ENCODE measurements at places on chromosomes 4 and X. TPM values are rescaled to one million over a fixed set of nuclear protein-coding genes. Genes with fewer than 3 reads are reported as not detected.
A peak's percentile ranks its signal among the peaks of the same experiment; 100 is the strongest.

GRCh38 chr4:5472160-5472591, 236.2 kb downstream of the EVC2 start:
- no peak for DNase-seq

EGFL6 gene
- 2.0 TPM for total RNA-seq

DNA sequence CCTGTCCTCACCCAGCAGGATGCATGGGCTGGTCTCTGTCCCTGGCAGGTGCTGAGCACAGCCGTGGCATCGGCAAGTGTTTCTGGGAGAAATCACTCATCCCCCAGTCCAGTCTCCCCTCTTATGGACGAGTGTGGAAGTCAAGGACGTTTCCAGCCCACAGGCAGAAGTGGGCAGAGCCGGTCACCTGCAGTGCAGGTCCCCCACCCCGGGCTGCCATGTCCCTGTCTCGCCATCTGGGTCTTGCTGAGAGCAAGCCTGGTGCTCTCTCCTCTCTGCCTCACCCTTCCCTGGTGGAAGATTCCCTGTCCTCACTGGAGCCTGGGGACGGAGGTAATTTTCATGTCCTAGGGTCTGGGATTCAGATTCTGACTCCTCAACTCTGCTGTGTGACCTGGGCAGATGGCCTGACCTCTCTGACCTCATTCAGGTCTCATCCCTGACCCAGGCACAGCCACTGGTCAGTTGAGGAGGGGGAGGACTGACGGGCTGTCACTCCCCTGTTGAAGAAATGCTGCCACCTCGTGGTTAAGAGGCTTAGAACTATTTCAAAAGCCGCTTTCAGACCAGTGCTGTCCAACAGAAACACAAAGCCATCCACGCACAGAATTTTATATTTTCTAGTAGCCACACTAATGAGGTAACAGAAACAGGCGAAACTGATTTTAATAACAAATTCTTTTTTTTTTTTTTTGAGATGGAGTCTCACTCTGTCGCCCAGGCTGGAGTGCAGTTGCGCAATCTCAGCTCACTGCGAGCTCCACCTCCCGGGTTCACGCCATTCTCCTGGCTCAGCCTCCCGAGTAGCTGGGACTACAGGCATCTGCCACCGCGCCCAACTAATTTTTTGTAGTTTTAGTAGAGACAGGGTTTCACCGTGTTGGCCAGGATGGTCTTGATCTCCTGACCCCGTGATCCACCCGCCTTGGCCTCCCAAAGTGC, 1.8 kb downstream of the CPZ start:
- peak; percentile 44 for DNase-seq

PITX2 gene
- total RNA-seq, result not detected

MAGIX gene
- 2.8 TPM for total RNA-seq

DNA sequence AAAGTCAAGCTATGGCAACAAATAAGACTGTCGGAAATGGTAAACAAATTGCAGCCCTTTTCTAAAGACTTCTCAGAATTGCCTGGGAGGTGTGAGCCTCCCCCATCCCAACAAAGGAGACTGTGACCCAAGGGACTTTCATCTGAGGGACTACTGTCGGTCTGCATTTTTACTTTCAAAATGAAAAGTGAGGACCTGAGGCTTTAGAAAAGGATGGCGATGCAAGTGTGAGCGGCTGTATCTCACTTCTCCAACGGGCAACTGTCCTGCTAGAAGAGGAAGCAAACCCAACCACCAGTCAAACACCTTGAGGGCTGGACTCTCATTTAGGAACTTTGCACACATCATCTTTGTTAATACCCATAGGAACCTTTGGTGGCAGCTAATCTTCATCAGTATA, 62.6 kb upstream of the CLNK start:
- no peak for DNase-seq

DNA sequence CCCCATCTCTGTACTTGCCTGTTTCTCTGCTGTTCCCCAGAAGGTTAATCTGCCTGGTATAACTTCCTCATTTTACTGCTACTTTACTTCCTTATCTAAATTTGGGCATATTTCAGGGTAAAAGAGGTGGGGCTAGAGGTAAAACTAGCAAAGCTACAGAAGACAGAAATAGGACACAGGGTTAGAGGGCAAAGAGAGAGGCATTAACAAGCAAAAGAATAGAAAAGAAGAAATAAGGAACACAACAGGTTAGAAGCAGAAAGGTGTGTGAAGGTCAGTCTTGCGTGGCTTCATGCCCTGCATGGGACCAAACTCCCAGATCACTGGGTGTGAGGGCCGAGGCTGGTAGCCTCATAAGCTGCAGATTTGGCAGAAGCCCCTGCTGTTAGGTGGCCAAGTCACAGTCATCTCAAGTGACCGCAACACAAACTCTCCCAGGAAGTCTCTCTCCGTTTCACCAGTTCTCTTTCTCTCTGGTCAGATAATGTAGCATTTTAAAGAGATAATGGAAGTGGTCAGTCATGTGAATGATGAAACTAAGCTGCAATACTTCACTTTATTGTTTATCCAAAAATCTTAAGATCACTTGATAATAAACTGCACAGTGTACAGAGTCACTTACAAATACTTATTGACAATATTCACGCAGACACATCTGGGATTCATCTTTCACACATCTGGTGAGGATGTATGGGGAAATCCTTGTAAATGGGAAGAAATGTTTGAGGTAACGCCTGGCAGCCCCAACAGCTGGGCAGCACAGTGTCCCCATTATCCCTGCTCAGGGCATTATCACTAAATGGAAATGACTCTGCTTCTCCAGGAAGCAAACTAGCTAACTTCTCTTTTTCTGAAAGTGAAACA, 16.4 kb downstream of the TMEM154 start:
- no peak for DNase-seq

MAGEA11 gene
- not detected for total RNA-seq

DNA sequence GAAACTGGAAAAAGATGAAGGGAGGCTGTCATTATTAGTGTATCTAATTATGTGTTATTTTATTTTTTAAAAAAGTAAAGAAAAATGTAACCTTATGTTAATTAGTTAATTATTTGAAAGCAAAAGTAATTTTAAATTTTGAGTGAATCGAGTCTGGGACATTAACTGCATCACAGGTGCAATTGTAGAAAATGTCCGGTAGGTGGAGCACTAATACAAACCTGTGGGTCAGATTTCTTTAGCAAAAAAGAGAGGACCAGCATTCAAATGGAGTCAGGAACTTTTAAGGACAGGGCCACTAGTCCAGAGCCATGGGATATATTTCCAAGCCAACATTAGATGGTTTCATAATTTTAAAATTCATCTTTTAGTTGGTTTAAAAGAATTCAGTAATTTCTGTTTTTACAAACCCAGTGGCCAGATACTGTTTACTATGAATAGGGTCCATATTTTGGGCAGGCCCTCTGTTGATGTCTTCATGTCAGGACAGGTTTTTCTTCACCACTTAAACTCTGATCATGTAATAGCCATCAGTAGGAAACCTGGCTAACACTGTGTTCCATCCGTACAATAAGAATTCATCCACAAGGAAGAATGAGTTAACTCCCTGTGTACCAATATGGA, 27.2 kb downstream of the BST1 start:
- peak; percentile 52 for DNase-seq

DNA sequence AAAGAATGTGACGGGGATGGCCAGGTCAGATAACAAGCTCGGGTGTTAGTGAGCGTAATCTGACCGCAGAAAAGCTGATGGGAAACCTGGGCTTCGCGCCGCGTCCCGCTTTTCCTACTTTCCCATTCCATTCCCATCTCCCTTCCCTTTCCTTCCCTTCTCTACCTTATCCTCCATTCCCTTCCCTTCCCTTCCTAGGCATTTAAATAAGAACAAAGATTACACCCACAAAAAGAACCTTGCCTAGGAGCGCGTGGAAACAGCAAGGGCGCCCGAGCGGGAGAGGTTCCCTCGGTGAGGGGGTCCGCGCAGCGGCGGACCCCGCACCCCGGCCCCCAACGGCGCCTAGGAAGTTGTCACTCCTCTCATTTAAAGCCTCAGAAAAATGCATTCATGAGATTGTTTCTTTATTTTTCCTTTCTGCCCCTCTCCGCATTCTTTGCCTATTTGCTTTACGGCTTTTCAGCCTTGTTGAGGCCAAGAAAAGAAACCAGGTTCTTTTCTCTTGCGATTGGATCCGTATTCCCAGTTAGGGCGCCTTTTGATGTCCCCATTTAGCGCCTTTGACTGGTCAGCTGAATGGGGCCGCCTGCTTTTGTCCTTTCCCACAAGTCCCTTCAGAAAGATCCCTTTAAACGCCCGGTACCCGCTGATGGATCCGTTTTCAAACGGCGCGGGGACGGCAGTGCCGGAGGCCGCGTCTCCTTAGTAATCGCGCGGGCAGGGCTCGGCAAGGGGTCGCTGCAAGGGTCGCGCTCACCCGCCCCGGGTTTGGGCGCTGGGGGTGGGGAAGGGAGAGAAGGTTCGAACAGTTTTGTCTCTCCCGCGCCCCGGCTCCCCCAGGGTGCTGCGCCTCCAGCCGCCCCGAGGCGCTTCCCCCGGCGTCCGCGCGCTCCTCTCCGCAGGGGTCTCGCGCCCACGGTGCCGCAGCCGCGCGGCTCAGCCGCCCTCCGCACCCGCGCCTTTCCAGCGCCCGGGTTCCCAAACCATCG, 54.1 kb upstream of the TMEM33 start:
- DNase-seq, result no peak

DNA sequence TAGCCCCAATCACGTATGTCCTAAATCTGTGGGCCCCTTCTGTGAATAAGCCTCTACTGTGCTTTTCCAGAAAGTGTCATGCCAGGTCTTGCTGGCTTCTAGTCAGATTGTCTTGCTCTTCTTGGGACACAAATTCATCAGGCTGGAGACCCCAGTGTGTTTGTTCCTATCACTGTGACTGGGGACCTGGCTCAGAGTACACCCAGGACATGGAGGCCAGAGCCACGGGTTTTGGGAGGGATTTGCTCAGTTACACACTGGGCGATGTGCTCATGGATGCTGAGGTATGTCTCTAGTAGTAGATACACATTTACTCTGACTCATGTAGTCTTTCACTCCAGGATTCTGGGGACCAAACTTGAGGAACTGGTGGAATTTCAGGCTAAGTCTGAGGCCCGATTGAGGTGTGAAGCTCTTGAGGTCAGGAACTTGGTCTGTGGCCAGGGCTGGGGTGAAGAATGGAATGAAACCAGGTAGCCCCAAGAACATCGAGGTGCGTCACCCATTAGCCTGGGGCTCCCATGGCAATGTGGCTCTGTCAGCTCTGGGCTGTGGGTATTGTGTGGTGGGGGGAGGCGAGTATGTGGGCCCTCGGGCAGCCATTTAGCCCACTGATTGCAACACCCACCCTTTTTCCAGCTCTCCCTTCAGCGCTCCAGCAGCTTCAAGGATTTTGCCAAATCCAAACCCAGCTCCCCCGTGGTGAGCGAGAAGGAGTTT, 7.7 kb downstream of the SASH3 start:
- no peak for DNase-seq

- no peak for DNase-seq
These were observed 174.9 kb upstream of the SMARCAD1 start for GRCh38 chr4:94032754-94033153.

TXLNG gene
- total RNA-seq, result 12.2 TPM

- DNase-seq, result no peak
These were observed 101.8 kb upstream of the ANK2 start for GRCh38 chr4:112947616-112948015.

PHEX gene
- 0.08 TPM for total RNA-seq

DNA sequence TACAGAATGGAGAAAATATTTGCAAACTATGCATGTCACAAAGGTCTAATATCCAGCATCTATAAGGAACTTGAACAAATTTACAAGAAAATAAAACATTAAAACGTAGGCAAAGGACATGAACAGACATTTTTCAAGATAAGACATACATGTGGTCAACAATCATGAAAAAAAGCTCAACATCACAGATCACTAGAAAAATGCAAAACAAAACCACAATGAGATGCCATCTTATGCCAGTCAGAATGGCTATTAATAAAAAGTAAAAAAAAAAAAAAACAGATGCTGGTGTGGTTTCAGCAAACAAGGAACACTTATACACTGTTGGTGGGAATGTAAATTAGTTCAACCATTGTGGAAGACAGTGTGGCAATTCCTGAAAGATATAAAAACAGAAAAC, 75.8 kb upstream of the IL13RA2 start:
- no peak for DNase-seq

- no peak for DNase-seq
These were observed 88.9 kb downstream of the RS1 start for GRCh38 chrX:18582910-18583493.

GRCh38 chrX:34893741-34894140, 48.9 kb upstream of the FAM47B start:
- no peak for DNase-seq

PGAM4 gene
- not detected for total RNA-seq

CORIN gene
- total RNA-seq, result not detected

DNA sequence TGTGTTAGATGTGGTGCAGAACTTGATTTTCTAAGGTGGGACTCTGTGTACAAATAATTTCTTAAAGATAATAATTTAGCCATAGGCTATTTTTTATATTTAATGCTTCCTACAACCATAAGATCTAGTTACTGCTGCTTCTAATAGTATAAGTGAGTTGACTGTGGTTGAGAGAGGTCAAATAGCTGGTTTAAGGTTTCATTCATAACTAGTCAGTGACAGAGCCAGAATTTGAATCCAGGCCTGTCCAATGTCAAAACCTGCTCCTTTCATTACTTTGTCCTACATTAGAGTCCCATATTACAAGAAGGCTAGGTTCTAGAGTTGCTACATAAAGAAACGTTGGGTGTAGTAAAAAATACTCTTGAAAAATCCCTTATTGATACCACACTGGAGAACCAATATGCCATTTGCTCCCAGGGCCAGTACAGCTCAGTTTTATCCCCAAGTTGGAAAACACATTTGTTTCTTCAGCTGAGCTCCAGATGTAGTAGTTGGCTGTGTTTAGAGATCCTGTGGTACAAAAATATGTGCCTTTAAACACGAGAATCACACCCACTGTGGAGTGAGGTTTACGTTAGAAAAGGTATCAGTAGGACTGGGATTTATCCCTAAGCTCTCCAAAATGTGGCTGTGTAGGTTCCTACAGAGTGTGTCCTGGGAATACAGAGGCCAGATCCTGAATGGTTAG, 84.3 kb downstream of the REPS2 start:
- DNase-seq, result no peak

DCHS2 gene
- total RNA-seq, result not detected

PGK1 gene
- total RNA-seq, result 705 TPM

DNA sequence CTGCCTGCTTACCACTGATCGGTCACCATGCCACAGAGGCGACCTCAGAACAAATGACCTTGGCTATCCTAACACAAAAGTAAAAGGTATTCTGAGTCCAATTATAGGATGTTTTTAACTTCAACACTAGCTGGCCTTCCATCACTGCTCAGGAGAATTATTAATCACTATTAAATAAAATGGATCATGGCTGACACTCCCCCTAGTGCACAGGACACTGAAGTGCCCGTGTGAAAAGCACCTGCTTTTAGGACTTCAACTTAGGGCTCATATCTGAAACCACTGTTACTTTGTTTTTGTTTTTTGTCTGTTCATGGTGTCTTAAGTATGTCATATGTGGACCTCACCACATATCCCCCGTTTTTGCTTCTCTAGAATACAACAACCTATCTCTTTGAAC, 33.9 kb downstream of the STX18 start:
- no peak for DNase-seq

IL2RG gene
- 523 TPM for total RNA-seq

ATP1B4 gene
- not detected for total RNA-seq

- no peak for DNase-seq
These were observed 3.1 kb upstream of the OCIAD2 start for GRCh38 chr4:48909697-48910096.

All from activated CD4-positive, alpha-beta T cell treated with anti-CD3 and anti-CD28 coated beads, Interleukin-2, amount 10 ng/mL, durations not matched to agents 7 days and 5 days (primary cell).